ENCODE measurements at places on chromosomes 6 and 20. TPM values are rescaled to one million over a fixed set of nuclear protein-coding genes. Genes with fewer than 3 reads are reported as not detected.

Gene RGS17
- total RNA-seq, result 5.2 TPM

Gene CST2
- total RNA-seq, result 1.5 TPM

Gene PAK5
- not detected for total RNA-seq

Gene LY6G6C
- not detected for total RNA-seq

Gene SCAF8
- 20.2 TPM for total RNA-seq

Gene PHACTR3
- total RNA-seq, result not detected

Gene BPIFA1
- not detected for total RNA-seq

Gene BMP2
- total RNA-seq, result 26.6 TPM

Gene TINAG
- total RNA-seq, result 0.16 TPM

Gene NR2E1
- total RNA-seq, result not detected

Gene DPPA5
- total RNA-seq, result not detected

Gene SCUBE3
- total RNA-seq, result 2.3 TPM

Gene GHRH
- total RNA-seq, result not detected

Gene C20orf202
- total RNA-seq, result 0.13 TPM

Gene PNLDC1
- not detected for total RNA-seq

Gene STK35
- 16.3 TPM for total RNA-seq

Gene TAAR2
- not detected for total RNA-seq

Gene PPP1R16B
- total RNA-seq, result not detected

Gene DNAH8
- under 0.01 TPM for total RNA-seq

Gene TENT5A
- total RNA-seq, result 2.7 TPM

Gene NFATC2
- 2.3 TPM for total RNA-seq
